ENCODE measurements at places on chromosomes 13 and 19.

GRCh38 chr13:107866032-107866940 is 349.1 kb downstream of the LIG4 start:
- no peak for DNase-seq

- DNase-seq, result no peak
These were observed 38.6 kb upstream of the ITM2B start for GRCh38 chr13:48194379-48194754.

- DNase-seq, result no peak
These were observed 195.3 kb downstream of the USP12 start for GRCh38 chr13:26976313-26976712.

- no peak for DNase-seq
These were observed 12.0 kb downstream of the ZSWIM9 start for GRCh38 chr19:48182434-48182833.

GRCh38 chr13:109761695-109762094 is 24.7 kb downstream of the IRS2 start:
- no peak for DNase-seq

GRCh38 chr19:1161716-1162115 is 12.4 kb downstream of the SBNO2 start:
- DNase-seq, result no peak

- no peak for DNase-seq
These were observed 816.9 kb upstream of the SLC10A2 start for GRCh38 chr13:103883164-103883563.

DNA sequence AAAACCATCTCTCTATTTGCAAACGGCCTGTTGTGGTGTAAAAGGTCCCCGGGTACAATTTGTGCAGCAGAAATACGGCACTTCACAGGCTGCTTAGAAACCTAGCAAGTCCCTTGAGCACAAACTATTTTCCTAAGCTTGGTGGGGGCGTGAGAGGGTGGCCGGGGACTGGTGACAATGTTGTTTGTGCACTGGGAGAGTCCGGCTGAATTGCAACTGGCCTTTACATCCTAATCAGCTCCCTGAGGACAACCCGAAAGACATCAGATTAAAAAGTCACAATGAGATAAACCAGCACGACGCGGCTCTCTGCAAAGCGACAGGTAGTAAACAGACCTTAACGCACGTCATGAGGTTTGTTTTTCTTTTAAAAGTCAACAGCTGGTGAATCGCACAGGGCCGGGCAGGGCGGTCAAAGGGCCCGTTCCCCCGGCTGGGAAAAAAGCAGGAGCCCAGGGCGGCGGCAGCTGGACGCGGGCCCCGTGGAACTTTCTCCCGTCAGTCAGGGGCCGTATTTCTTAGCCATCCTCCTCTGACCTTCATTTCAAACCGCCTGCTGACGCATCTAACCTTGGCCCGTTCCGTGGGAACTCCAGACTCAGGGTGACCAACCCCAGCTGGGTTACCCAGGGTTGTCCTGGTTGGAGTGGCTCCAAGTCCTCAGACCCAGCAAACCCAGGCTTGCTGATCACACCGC is 112.3 kb downstream of the GADD45B start:
- DNase-seq, result no peak

DNA sequence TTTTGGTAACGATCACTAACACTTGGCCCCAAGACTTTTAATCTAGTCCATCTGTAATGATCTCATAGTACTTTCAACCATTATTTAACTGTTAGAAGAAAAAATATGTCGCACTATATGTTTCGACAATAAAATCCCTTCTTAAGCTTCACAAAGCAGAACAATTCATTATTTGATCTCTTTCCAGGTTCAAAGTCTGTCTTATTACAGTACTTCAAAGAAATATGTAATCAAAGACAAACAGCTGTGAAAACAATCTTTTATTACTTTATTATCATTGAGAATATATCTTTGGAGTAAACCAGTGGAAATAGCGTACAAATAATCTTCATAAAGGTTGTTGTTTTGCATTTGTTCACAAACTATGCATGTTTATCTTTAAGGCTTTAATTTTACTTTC is 93.5 kb downstream of the DACH1 start:
- no peak for DNase-seq

- DNase-seq, result no peak
These were observed 1092.3 kb downstream of the EFNB2 start for GRCh38 chr13:105442949-105443699.

DNA sequence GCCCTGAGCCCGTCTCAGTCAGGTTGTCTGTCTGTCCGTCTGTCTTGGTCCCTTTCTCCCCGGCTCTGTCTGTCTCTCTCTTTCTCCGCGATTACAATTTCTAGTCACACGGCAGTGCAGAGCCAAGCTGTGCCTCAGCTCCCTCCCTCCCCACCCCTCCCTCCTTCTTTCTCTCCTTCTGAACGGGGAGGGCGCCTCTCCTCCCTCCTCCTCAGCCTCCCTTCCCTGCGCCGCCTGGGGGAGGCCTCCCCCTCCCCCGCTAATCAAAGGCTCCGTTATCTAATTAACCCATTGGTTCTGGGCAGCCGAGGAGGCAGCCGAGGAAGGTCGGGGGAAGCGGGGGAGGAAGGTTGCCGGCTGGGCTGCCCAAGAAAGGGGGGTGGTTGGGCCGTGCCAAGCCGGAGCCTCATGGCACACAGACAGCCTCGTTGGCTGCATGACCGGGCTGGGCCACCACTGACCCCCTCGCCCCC is 16.5 kb downstream of the LRRC4B start:
- no peak for DNase-seq

DNA sequence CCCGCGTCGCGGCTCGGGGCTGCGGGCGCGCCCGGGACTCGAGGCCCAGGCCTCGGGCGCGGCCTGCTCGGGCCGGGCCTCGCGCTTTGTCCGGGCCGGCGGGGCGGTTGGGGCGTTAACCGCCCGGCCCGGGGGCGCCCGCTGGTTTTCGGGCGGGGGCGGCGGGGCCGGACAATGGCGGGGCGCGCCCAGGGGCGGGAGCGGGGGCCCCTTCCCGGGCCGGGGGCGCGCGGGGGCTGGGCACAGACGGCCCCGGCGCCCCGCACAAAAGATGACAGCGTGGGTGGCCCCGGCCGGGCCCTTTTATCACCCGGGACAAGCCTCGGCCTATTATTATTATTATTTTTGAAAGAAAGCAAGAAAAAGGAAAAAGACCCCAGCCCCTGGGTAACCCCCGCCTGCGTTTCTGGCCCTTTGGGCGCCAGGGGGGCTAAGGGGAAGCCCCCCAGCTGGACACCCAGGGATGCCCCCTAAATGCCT is 419 bp downstream of the KDM4B start:
- no peak for DNase-seq

DNA sequence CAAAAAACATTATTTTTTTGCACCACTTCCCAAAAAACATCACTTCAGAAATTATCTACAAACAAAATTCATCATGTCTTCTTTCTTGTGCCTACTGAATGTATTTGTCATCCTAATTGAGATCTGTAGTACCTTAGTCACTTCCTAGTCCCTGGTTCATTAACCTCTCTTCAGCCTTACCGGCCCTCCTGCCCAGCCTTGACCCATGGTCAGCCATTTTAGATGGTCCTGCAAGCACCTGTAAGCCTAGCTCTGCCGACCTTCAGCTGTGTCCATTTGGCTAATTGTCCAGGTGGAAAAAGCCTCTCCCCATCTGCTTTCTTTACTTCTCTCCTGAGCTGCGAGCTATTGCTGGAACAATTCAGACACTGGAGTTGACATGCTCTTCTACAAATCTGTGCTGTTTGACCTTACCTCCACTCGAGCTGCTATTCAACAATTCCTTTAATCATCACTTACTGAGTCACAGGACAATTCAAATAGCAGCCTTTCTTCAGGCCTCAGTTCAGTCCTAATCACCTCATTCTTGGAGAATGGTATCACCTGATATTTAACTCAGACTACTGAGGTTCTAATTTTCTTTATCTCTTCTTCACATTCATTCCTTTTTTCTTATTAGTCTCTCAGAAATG is 882.5 kb downstream of the PCDH9 start:
- DNase-seq, result no peak

- no peak for DNase-seq
These were observed 600 bp downstream of the AP1M1 start for GRCh38 chr19:16198370-16198651.

DNA sequence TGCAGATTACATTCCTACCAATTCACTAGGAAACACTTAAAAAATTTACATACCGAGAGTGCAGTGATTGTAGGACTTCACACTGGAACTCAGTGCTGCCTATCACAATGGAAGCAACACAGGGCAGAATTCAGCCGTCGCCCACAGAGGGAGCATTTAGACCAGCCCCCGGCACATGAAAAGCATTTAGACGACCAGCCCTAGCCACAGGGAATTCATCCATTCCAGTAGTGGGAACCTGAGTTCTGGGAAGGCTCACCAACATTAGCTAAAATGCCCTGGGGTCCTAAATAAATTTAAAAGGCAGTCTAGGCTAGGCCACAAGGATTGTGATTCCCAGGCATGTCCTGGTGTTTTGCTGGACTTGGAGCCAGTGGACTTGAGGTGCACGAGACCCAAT is 155.2 kb downstream of the LIG4 start:
- no peak for DNase-seq

DNA sequence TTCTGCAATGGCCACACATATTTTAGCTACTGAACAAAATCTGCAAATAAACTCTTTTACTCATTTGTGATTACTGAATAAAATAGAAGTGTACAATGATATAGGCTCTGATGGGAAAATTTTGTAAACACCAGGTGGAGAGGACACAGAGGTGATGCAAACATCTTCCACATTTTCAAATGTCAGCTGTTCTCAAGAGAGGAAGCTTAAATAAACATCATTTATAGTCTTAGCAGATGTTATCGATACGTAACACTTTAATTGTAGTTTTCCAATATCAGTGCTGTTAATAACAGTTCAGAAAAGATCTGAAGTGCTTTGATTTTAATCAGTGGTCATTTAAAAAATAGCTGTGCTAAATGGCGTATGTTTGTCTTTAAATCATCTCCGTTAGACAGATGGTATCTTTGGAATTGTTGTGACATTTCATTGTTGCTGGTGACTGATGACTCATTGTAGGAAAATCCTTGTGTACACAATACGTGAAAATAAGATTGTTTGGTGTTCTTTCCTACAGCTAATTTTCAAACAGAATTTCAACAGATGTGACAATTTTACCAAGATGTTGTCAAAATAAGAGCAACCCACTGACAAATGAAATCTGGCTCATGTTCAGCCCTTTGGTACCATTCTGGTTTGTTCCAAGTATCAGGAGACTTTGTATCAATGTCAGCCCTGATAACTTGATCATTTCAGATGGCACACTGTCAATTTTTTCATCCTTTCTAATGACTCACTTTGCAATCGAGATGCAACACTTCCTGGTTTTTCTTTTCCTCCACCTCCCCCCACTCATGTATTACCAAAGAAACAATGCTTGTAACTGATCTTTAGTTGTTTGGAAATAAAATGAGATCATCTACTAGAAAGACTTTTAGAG is 516.0 kb downstream of the DCT start:
- DNase-seq, result no peak

- no peak for DNase-seq
These were observed 904.8 kb upstream of the PCDH20 start for GRCh38 chr13:62320129-62321108.

DNA sequence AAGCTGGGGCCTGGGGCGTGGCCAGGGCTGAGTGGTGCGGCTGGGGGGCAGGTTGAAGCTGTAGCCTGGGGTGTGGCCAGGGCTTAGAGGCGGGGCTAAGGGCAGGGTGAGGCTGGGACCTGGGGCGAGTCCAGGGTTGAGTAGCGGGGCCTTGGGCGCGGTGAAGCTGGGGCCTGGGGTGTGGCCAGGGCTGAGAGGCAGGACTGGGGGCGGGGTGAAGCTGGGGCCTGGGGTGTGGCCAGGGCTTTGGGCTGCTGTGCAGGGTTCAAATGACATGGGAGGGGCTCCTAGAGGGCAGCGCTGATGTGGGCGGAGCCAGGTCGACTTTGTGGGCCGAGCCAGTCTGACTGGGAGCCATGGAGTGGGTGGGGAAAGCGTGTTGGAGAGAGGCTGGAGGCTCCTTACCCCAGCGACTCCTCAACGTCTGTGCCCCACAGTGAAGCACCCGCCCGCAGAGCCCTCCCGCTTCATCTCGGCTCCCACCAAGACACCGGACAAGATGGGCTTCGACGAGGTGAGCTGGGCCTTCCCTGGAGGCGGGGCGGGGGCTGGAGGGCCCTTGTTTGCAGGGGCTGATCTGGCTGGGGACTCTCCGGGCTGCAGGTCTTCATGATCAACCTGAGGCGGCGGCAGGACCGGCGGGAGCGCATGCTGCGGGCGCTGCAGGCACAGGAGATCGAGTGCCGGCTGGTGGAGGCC is 21.5 kb downstream of the COLGALT1 start:
- DNase-seq, result peak; percentile 72

DNA sequence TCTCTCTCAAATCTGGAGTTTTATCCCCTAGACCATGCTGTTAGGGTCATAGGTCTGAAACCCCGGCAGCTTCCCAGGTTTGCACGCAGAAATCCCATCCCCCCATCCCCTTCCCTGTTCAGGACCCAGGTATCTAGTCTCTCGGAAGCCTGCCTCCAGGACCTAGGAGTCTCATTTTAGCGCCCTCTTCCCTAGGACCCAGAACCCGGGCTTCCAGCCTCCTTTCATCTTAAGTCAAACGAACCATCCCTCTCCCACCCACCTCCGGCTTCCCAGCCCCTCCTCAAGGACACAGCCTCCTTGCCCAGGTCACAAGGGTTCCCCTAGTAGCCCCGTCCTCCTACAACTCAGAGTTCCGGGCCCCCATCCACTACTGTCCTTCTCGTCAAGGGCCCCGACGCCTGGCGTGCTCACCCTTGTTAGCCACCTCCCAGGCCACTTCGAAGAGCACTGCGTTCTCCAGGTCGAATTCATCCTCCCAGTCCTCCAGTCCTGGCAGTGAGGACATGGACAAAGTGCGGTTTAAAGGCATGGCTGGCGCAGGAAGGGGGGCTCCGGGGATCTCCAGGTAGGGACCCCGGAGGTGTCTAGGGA is 431 bp downstream of the GYS1 start:
- DNase-seq, result no peak

- no peak for DNase-seq
These were observed 530.6 kb upstream of the SPRY2 start for GRCh38 chr13:80871481-80871880.

DNA sequence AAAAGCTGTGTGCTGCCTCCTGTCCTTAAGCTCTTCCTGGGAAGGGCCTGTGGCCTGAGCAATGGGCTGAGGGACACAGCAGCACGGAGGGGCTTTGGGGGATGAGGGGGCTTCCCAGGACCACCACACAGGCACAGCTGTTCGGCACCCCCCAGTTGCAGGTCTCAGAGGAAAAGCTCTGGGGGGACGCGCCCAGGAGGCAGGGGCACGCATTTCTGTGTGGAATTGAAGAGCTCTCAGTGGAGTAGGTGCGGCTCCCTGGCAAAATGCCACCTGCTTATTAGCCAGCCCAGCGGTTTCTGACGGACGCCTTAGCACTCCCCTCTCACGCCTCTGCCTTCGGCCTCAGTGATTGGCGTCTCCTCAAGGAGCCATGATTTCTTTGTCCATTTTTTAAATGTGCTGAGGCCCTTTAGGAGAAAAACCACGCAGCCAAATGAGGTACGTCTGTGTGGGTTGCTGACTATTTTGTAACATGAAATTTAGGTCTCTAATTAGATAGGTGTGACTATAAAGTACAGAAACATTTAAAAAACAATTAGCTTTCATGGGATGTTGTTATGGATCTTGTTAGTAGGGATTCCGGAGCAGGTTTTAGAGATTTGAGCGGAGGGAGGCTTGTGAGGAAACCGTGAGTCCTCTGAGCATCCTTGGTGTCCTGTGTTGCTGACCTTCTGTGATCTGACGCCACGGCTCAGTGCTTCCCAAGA is 4.0 kb downstream of the MCF2L start:
- DNase-seq, result no peak
